ENCODE measurements at places on chromosomes 5 and 9. TPM values are rescaled to one million over a fixed set of nuclear protein-coding genes. Genes with fewer than 3 reads are reported as not detected.

TMEM215 gene
- not detected for total RNA-seq

OR13J1 gene
- total RNA-seq: not detected

ROPN1L gene
- 0.43 TPM for total RNA-seq

ESM1 gene
- 0.81 TPM for total RNA-seq

BHMT2 gene
- 5.6 TPM for total RNA-seq

PCDHGA4 gene
- 15.6 TPM for total RNA-seq

ISL1 gene
- not detected for total RNA-seq

STPG3 gene
- total RNA-seq: not detected

PCDHB11 gene
- total RNA-seq: 1.9 TPM

- DNase-seq: no peak
Observed at GRCh38 chr5:59693492-59694309, 199.8 kb downstream of the PDE4D start.

GRCh38 chr5:112228667-112229066 is 190.4 kb downstream of the EPB41L4A start:
- peak; percentile 89 for DNase-seq

DNA sequence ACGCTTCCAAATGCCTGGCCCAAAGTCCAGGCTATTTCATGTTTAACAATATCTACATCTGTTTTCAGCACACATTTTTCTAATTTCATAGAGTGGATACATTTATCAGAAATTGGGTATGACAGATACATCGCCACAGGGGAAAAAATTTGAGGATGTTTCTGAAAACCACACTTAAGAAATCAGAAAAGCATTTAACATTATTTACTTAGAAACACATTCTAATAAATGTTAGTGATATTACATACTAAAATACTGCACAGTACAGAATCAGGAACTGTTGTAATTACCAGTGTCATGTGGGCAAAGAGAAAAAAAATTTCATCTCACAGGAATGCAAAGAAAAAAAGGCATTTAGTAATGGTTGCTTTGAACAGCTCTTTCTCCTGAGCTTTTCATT is 310.5 kb upstream of the KIF2A start:
- no peak for DNase-seq

DNA sequence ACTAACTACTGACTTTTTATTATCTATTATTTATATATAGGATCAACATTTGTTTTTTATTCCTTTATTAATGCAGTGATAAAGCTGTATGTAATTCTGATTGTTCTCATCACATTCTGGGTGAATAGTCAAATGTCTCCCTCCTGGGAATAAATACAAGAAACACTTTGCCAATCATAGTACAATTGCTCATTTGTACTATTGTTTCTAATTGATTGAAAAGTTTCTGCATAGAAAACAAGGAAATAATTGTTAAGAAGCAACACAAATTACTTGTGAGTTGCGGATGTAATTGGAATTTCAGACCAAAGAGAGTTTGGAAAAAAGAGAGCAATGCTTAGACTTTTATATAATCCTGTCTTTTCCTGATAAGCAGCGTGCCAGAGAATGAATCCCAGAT is 1013.9 kb downstream of the EFNA5 start:
- no peak for DNase-seq

DNA sequence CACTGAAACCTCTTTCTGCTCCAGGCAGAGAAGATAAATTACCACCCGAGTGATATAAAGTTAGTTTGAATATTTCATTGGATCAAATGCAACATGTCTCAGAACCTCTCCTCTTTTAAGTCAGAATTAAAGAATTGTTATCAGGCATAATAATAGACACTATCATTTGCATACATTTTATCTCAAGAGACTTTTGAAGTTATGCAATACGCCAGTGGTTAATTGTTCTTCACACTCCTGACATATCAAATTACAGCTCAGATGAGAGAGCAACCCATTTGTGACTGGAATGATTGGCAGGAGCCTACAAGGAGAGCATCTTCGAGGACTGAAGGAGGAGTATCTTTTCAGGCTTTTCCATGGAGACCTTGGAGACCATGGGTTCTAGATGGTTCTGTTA is 452.2 kb downstream of the KDM4C start:
- no peak for DNase-seq

GRCh38 chr9:94952565-94953373 is 226.3 kb downstream of the AOPEP start:
- no peak for DNase-seq

GRCh38 chr5:43609752-43610151 is 6.8 kb downstream of the NNT start:
- no peak for DNase-seq

GRCh38 chr5:153809166-153809565 is 229.5 kb downstream of the FAM114A2 start:
- no peak for DNase-seq

- peak; percentile 79 for DNase-seq
Observed at GRCh38 chr5:116652196-116652729, 77.6 kb upstream of the SEMA6A start.

GRCh38 chr5:136028782-136029742 is at the start of gene TGFBI:
TSS of gene TGFBI (plus strand) at chr5:136028988. CDS start at chr5:136029056, 68 bp downstream.
- DNase-seq: peak; percentile 82

DNA sequence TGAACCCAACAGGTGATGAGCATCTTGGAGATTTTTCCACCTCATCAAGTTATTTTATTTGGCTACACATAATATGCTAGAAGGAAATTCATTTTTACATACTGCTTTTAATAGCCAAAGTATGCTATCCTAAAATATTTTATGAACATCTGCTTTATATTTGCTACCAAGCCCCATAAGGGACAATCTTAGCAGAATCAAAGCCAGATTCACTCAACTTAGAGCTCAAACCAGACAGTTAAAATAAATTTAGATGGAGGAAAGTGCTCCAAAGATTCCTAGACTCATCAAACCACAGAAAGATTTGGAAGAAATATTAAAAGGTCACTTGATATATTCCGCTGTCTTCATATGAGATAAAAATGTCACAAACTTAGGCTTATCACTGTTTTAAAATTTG is 637.1 kb upstream of the CCNG1 start:
- DNase-seq: no peak

DNA sequence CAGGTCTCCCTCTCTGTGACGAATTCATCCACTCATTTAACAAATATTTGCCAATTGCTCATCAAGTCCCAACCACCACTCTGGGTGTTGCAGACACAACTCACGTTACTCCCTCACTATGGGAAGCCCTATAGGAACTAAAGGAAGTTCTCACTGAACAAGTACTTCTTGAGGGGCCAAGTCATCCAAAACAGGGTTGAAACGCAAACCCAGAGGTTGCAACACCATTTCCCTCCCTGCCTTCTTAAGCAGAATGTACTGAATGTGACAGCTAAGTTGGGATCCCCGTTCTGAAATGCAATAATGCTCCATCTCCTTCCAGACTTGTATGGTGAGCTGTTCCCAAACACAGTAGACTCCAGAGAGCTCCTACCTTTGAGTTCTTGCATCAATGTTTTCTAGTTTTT is 34.3 kb downstream of the EPB41L4B start:
- DNase-seq: no peak

- DNase-seq: no peak
Observed at GRCh38 chr5:141223112-141223783, at the start of gene PCDHB14. TSS of gene PCDHB14 (plus strand) at chr5:141223343. CDS start at chr5:141223506, 163 bp downstream.

DNA sequence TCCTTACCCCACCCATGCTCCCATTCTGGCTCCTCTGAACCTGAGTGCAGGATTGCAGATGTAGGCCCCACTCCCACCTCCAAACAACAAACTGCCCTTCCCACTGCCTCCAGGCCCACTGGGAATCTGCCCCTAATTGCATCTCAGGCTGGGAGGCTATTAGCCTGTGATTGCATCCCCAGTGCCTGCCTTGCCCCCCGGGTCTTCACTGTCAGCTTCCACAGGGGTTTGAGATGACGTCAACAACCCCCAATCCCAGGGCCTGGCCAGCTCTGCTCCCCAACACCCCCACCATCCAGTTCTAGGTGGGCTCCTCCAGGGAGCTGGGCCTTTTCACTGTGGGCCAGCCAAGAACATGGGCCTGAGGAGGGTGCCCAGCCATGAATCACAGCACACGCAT is 91.5 kb downstream of the PCDH1 start:
- DNase-seq: no peak

- peak; percentile 93 for DNase-seq
Observed at GRCh38 chr9:63817622-63818518, 1467.1 kb downstream of the FOXD4L5 start.

- no peak for DNase-seq
Observed at GRCh38 chr5:25944786-25945185, 1093.6 kb downstream of the CDH9 start.

DNA sequence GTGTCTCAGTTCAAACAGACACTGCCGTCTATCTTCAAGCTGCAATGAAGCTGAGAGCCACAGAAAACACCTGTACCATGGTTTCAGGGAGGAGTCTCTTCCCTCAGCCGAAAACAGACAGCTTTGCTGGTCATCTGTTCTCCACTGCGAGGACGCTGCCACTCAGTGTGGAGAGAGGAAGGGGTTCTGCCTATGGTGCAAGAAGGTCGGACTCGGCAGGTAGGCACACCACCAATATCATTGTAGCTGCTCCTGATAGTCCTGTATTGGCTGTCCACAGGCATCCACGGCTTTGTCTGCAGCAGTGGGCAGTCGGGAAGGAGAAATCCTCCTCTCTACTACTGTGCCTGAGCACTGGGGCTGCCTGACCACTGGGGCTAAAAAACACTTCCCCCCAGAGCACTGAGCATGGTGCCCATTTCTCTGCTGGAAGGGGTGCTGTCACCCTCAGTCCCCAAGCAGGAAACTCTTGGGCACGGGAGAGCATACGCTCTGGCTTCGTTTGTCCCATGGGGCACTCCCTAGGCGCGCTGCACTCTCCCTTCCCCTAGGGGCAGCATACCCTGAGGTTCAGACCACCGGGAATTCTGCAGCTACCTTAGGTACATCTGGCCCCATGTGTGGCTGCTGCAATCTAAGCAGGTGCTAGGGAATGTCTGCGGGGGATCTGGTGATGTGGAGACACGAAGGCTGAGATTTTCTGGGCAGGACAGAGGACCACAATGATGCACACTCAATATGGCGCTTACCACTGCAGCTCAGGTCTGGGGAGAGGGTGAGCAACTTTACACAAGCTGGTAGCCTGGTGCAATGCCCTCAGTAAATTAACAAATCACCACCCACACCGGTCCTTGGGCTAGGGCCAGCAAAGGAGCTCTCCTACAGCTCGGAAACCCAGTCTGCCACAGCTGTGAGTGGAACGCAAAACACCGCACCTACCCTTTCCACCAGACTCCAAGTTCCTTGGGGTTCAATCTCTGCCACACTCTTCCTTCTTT is 880.9 kb upstream of the SEMA6A start:
- no peak for DNase-seq

DNA sequence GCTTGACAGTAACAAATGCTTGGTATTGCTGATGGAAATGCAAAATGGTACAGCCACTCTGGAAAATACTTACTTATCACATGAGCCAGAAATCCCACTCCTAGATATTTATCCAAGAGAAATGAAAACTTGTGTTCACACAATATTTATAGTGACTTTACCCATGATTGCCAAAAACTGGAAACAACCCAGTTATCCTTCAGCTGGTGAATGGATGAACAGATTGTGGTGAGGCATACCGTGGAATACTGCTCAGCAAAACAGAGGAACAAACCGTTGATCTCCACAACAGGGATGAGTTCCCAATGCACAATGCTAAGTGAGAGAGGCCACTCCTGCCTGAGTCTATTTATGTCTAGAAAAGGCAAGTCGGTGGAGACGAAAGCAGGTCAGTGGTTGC is 40.5 kb upstream of the LRRC14B start:
- DNase-seq: no peak

DNA sequence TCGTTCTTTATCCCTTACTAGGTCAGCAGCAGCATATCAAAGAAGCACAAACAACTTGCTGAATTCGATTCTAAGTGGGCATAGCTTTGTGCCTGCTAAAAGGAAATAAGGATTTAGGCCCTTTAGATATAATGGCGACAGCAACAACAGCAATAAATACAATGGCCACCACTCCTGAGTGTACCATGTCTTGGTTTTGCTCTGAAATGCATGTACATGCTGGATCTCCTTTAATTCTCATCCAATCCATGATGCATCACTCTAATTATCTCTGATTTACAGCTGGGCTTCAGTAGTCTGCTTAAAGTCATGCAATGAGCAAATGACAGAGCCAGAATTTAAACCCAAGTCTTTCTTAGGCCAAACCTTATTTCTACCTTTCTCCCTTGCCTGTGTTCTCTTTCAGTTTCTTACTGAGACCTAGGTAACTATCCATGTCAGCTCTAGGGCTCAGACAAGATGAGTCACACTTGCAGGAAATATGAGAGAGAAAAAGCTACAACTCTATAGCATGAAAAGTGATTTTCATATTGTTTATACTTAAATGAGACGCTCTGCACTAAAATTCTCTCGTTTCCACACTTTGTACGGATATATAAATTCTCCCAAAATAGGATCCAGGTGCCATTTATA is 111.8 kb downstream of the HMHB1 start:
- DNase-seq: no peak

DNA sequence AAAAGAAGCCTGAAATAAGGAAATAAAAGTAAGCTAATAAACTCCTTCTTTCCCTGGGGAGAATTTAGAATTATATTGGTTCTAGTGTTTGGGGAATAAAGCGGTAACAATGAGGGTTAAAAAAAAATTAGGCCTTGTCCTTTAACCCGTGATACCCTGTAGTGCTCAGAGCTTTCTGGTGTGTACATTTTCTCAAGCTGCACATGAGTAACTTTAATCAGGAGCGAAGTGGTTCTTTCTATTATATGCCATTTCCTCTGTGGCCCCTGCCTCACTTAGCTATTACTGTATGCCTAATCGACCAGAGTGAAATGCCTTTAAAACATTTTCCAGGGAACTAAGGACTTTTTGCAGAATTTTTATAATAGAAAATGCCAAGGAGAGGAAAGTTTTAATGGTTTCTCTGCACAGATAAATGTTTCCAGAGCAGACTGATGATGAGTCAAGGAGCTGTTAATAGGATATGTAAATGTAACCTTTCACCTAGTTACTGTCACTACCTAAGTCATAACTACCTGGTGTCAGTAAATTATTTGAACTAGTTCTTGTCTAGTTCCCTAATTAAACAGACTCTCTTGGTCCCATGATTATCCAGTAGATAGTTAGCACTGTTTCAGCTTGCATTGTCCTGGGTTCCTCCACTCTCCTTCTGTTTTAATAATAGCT is 7.6 kb downstream of the PAM start:
- no peak for DNase-seq

- DNase-seq: no peak
Observed at GRCh38 chr5:57291894-57292293, 118.0 kb downstream of the GPBP1 start.

- no peak for DNase-seq
Observed at GRCh38 chr5:150992705-150993104, 27.7 kb upstream of the GPX3 start.

GRCh38 chr5:146945617-146946084 is 67.1 kb upstream of the PPP2R2B start:
- no peak for DNase-seq

DNA sequence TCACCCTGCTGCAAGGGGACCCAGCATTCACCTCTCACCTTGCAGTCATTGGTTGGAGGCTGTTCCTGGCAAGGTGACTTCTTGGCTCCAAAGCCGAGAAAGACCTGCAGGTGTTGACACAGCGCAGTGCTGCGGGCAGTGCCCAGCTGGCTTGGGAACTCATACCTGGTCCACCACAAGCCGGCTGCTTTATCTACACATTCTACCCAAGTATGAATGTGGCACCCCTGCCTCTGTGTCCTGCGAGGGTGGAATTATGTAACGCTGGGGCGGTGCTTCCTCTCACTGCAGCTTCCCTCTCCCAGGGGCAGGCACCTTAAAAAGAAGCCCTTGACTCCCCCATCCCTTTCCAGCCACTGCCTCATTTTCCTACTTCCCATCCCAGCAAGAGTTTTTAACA is 2.5 kb upstream of the ZMYND19 start:
- DNase-seq: no peak
